Stimulated activated CD4-positive, alpha-beta T cell treated with anti-CD3 and anti-CD28 coated beads, Interleukin-1b, Interleukin-23, amount 100 ng/mL, for 1 hour (primary cell): ENCODE measurements at places on chromosomes 1 and 21.

- no peak for DNase-seq
Observed at GRCh38 chr21:45542667-45543370, 579 bp upstream of the SLC19A1 start.

GRCh38 chr1:59737638-59738037 is 77.1 kb upstream of the HOOK1 start:
- no peak for DNase-seq

DNA sequence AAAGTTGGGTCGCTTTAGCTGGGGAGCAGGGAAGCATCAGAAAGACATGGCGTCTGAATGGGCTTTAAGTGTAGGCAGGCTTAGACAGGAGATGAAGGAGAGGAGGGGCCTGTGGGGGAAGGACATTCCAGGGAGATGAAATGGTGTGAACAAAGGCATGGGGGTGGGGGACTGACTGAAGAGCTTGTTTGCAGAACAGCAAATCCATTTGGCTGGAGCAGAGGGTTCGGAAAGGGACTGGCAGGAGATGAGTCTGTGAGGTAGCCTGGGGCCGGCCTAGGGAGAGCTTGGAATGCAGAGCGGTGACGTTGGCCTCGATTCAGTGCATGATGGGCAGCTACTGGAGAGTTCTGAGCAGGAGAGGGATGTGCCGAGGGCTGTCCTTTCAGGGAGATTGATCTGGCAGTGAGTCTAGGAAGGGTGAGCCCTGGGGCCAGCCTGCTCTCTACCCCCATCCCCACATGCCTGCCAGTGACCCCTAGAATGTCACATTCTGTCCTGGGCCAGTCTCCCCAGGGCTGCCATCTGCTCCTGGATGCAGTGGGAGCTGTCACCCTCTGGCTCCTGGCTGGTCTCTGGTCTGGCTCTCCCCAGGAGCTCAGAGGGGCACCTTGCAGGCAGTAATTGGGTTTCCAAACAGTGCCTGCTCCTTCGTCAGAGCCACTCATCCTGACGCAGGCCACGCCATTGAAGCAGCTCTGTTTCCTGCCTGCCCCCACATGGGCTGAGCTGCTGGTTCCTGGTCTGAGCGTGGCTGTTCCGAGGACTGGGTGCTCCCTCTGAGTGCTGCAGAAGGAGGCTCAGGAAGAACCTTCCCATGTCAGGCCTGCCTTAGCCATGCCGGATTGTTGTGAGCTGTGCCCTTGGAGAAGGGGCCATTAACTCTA is 22.3 kb upstream of the TMEM222 start:
- no peak for DNase-seq

DNA sequence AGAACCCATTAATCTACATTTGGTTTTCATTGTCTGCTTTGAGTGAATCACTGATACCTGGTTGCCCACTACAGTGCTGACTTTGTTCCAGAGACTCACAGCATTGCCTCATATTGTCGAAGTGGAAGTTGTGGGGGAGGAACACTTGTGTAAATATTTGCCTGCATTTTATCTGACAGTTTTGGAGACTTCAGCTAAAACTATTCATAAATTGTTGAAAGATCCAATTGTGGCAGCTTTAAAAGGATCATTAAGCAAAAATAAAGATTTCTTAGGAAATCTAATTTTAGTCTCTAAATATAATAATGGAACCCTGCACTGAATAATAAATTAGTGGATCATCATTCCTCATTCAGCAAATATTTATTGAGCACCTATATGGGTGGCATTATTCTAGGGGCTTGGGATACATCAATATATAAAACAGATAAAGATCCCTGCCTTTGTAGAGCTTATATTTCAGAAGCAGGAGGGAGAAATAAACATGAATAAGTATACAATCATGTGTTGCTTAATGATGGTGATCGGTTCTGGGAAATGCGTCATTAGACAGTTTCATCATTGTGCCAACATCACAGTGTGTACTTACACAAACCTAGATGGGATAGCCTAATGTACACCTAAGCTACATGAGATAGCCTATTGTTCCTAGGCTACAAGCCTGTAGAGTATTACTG is 73.5 kb downstream of the OSBPL9 start:
- DNase-seq, result no peak

GRCh38 chr1:10960411-10961299 is 51.8 kb upstream of the TARDBP start:
- peak; percentile 80 for DNase-seq

DNA sequence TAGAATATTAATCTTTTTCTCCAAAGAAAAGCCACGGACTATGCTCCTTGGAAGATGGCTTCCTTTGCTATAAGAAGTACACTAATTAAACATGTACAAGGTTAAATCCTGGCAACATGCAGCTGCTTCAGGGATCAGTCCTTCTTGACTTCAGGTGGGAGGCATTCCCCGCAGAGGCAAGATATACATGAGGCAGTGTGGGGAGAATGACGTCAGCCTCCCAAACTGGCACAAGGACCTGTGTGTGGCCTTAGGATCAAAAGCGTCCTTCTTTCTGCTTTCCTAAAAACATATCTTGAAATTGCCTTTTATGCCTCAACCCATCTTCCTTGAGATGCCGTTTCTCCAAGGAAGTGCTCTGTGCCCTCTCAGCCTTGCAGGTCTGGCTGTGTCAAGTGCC is 90.3 kb downstream of the WLS start:
- DNase-seq, result no peak

- DNase-seq, result no peak
Observed at GRCh38 chr1:200652378-200652777, 17.3 kb downstream of the DDX59 start.

DNA sequence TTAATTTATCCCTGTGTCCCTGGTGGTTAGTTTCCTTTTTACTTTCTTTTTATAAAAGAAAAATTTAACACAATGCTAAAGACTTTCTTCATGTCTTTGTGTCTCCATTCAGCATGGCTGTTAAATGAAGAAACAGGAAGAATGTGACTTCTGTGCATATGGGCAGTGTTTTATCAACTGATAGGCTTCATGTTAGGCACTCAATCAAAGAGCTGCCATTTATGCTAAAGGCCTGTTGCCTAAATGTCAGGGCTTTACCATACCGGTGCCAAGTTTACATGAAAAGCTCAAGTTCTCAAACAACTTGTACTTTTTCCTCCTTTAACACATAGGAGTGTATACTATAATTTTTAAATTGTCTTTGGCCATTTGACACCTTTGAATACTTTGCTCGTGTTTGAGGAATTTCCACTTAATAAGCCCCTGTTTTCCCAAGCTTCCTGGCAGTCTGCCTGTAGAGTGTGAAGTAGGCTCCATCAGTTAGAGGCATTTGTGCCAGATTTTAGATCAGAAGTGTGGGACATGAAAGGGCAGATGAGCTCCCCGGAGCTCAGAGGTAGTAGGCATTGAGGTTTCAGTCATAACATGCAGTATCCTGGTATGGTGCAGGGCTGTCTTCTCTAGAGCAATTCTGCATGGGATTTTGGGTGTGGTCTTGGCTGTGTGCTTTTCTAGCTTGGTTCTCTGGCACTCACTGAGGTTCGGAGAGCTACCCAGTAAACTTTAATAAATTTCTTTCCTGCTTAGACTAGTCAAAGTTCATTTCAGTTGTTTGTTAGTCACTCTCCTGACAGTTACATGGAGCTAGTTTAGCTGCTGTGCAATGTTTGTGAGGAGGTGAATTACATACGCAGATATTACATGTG is 119.0 kb downstream of the LEPR start:
- no peak for DNase-seq

- DNase-seq, result no peak
Observed at GRCh38 chr1:226110249-226111097, 48.0 kb downstream of the H3-3A start.

DNA sequence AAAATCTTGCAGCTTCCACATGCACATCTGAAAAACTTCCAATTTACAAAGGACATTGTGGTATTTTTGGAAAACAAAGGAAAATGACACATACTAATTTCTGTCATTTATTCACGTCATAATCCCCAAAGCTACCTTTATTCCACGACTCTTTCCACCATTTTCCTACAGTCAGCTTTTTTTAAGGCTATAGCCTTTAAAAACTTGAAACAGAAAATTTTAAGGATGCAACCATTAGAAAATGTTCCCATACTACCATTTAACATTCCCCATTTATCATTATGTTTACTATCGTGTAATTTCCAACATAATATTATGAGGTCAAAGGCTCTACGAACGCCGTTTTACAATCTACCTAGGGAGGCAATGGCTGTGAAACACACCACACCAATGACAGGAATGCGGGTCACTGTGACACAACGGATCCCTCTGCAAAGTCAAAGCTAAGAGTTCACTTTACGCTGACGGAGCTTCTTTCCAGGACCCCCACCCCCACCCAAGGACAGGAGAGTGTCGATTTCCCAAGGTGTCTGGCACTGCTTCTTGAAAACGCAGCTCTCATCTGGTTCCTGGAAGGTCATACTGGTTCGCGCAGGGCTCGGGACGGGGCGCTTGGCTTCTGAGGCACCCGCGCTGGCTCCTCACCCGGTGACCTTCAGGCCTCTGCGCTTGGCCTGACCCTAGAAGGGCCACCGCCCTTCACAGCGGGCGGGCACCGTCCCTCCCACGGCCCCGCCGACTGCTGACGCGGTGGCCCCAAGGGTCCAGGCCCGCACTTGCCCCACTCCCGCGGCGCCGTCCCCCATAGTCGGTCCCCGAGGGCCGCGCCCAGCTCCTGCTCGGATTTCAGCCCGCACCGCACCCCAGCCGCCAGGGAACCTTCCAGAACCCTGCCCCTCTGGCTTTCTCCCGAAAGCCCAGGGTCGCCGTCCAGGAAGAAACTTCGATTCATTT is 50.5 kb upstream of the ATF3 start:
- no peak for DNase-seq

- DNase-seq, result no peak
Observed at GRCh38 chr1:38852780-38853179, 6.8 kb downstream of the RRAGC start.

DNA sequence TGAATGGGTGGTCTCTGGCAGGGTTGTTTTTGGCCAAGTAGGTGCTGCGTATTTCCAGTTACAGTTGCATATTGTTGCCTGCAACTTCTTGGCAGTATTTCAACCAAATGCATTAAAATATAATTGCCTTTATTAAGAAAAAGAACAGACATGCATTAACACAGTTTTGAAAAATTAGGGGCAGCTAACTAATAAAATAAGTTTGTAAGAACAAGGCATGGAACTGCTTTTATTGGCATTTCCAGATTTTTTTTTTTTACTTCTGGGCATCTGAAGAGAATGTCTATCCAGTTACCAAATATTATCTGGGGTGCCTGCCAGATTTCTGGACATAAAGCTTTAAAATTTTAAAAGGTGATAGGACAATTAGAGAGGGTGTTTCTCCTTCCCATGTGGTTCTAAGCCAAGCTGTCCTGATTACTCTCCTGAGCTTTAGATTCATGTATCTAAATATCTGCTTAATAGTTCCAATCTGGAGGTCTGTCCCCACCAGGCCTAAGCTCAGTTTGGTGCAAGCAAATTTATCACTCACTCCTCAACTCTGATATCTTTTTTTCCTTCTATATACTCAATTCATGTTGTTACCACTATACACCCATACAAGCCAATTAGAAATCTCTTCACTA is 553.3 kb upstream of the USP24 start:
- no peak for DNase-seq

GRCh38 chr1:110384581-110385321 is 6.1 kb downstream of the SLC16A4 start:
- no peak for DNase-seq

DNA sequence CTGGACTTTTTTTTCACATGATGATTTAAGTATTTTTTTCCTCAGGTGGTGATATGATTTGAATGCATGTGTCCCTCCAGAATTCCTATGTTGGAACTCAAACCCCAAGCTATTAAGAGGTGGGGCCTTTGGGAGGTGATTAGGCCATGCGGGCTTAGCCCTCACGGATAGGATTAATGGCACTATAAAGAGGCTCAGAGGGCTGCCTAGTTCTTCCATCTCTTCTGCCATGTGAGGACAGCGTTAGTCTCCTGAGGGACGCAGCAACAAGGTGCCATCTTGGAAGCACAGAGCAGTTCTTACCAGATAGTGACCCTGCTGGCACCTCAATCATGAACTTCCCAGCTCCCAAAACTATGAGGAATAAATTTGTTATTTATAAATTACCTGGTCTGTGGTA is 18.3 kb upstream of the RBBP5 start:
- DNase-seq, result no peak

DNA sequence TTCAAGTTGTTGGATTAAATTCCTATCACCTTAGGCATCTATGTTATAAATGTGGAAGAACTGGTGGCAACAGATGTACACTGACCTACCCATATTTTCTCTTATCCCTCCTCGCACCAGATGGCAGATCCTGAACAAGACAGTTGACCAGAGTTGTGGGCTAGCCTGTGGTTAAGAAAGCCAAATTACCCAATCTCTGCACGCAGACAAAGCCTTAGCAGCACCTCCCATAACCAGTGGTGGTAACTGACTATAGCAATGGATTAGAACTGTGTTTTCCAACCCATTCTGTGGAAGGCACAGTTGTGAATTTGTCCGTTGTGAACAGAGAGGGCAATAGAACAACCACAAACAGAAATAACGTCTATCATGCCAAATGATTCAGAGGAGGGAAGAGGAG is 20.6 kb downstream of the ABCB10 start:
- DNase-seq, result no peak

DNA sequence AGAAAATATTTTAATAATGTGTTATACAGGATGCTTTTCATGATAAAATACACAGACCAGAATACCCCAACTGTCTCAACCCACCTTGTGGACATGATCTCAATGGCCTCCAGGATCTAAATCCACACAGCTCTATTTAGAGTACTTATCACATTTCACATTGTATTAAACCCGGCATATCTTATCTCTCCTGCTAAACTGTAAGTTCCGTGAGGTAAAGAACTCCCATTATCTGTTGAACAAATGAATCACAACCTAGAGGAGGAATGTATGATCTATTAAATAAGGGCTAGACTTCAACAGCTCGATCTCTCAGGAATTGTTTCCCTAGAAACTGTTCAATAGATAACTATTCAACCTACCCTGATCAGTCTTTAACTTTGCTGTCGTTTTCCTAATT is 6.9 kb downstream of the ETV3 start:
- DNase-seq, result no peak

DNA sequence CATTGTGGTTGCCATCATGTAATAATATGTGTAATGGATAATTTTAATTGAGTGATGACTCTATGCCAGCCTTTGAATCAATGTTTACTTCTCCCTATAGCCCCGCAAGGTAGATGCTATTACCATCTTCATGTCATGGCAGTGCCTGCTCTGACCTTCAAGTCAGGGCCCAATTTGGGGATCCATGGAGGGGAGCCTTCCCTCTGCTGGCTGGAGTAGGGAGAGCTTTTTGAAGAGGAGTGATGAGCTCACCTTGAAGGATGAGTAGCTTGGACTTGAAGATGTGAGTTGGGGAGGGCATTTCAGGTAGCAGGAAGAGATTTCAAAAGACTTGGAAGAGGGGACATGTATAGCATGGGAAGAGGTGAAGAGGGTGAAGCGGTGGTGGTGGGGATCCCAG is 189.2 kb downstream of the FOXD2 start:
- DNase-seq, result no peak

- no peak for DNase-seq
Observed at GRCh38 chr1:246058466-246058865, 448.6 kb downstream of the SMYD3 start.

- no peak for DNase-seq
Observed at GRCh38 chr1:18037651-18038050, 69.9 kb upstream of the IGSF21 start.

- no peak for DNase-seq
Observed at GRCh38 chr1:218080863-218081262, 204.2 kb upstream of the RRP15 start.
